ENCODE measurements at places on chromosomes 1 and 21.
A peak's percentile ranks its signal among the peaks of the same experiment; 100 is the strongest.

DNA sequence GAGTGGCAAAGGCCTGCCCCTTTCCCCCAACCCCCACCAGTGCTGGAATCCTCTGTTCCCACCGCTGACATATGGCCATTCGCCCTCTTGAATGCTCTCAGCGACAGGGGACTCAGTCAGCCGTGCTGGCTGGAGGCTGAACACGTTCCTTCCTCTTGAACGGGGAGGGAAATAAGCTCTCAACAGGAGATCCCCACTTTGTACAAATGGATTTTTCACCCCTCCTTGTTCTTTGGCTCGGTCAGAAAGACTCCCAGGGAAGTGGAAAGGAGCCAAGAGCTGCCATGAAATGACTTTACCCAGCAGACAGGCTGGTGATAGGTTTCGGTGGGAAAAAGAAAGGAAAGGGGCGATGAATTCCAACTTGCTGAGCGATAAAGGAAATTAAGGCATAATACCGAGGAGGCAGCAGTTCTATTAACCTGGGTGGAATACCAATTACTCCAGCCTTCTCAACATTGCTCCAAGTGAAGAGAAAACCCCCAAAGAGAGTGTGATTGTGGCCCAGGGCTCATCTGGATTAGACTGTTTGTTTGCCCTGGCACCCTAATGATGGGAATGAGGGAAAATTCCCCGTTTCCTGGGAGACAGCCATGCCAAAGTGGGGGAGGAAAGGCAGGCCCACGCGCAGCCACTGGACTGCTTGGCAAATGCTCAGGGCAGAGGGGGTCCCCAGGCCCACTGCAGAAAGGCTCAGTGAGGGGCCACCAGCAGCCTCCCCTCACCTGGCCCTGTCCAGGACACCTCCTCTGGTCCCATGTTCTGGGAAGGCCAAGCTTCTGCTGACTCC, 23.9 kb downstream of the LRP8 start:
- peak; percentile 33 for DNase-seq

DNA sequence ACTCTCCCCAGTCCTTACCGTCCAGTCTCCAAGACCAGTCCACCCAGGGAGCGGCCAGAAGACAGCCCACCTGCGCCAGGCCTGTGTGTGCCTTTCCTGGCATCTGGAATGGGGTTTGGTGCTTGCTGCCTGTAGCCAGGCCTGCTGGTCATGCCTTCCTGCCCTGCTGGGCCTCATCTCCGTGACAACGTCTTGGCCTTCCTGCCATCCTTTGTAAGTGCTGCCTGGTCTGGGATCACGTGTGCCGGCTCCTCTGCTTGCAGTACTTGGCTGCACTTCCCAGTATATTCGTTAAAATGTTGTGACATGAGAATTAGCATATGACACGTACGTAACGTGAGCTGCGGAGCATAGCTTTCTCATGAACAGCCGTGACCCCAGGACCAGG, 145.3 kb upstream of the COL6A1 start:
- no peak for DNase-seq

DNA sequence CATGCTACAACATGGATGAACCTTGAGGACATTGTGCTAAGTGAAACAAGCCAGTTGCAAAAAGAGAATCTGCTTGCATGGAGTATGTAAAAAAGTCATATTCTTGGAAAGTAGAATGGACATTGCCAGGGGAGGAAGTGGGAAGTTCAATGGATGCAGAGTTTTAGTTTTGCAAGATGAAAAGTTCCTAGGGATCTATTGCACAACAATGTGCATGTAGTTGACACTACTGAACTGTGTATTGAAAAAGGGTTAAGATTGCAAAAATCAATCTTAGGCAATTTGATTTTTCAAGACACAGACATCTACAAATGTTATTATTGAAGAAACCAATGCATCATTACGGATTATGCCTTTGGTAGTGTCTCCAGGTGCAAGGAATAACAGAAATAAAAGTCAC, 50.3 kb upstream of the MAGI3 start:
- DNase-seq, result no peak

GRCh38 chr21:34595457-34595856, 19.5 kb downstream of the RCAN1 start:
- no peak for DNase-seq

DNA sequence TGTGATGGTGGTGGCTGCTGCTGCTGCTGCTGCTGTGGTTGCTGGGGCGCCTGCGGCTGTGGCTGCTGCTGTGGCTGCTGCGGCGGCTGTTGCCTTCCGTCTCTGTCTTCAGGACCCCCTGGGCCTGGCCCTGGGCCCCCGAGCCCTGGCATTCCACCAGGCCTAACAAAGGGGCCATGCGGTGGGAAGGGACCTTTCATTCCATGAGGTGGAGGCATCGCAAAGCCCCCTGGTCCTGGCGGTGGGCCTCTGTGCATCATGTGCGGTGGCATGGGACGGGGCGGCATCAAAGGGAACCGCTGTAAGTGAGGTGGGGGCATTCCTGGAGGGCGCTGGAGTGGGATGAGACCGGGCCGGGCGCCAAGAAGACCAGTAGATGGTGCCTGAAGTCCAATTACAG, 12.4 kb downstream of the SOD1 start:
- DNase-seq, result no peak

- DNase-seq, result peak; percentile 3
Measured at GRCh38 chr1:216750031-216750627, 26.9 kb upstream of the ESRRG start.

GRCh38 chr1:109105881-109106280, 8.0 kb upstream of the ELAPOR1 start:
- DNase-seq, result no peak
